Activated CD8-positive, alpha-beta memory T cell treated with anti-CD3 and anti-CD28 coated beads for 48 hours (primary cell): ENCODE measurements at places on chromosomes 13 and 19.
A peak's percentile ranks its signal among the peaks of the same experiment; 100 is the strongest.

DNA sequence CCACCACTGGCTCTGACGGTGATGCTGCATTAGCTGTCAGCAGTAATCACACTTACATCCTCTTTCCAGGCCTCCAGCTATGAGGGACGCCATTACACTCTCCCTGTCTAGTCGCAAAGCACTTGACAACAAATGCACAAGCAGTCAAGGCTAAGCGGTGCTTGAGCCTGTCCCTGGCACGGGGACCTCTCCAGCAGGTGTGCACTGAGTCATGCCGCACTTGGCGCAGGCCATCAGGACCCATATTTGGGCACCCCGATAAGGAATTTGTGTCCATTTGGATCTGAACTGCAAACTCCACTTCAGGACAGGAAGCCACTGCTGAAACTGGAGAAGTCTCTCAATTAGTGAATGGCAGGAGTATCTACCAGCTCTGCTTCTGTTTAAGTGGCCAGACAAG lies 301.9 kb upstream of the OBI1 start:
- no peak for DNase-seq

- no peak for DNase-seq
These were observed 250.0 kb downstream of the RGCC start for GRCh38 chr13:41707194-41707821.

DNA sequence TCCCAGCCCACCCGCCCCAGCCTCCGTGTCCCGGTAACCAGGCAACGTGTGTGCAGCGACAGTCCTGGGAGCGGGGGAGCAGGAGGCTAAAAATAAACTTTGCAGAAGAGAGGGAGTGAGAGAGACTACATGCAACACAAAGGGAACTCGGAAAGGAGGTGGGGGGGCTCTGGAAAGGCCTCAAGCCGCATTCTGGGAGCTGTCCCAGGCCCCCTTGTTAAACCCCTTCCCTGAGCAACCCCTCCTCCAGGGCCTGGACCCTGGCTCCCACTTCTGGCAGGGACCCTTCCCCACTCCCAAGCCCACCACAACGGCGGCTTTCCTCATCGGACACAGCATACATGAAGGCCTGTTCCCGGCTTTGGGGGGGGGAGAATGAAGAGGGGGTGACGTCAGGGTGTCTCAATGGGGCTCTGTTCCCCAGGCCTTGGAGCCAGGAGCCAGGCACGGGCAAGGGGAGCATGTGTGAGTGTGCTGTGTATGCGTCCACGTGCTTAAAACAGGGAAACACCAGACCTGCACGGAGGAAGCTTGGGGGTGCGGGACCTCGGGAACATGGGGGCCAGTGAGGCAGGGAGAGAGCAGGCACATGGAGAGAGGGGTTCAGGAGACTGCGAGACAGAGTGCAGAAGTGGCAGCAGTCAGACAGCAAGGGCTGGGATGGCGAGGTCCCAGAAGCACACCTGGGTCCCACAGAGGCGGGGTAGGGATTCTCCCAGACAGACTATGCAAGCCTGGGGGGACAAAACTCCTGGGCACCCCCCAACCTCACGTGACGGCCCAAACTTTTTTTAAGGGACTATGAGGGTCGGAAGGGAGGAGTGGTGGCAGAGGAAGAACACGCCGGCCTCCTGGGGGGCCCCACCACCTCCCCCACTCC lies 2.3 kb downstream of the ERF start:
- no peak for DNase-seq

GRCh38 chr19:35120492-35120891 lies 4.9 kb downstream of the FXYD3 start:
- DNase-seq: no peak

- no peak for DNase-seq
These were observed 30.4 kb downstream of the CLEC4M start for GRCh38 chr19:7793493-7793892.

DNA sequence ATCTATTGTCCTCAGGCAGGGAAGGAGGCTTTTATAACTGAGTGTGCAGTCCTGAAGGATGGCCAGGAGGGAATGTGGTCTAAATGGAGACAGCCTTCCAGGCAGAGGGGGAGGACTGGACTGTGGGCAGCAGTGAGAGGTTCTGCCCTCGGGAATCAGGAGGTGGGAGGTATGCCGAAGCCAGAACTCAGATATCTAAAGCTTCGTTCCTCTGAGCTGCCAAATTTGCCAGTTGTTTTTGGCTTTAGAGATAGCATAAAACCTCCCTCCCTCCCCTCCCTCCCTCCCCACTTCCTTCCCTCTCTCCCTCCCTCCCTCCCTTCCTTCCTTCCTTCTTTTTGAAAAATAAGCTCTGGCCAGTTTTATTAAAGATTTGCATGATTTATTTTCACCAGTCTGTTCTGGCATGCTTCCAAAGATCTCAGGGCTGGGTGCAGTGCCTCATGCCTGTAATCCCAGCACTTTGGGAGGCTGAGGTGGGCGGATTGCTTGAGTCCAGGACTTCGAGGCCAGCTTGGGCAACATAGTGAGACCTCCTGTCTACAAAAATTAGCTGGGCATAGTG lies 2.4 kb downstream of the MEDAG start:
- no peak for DNase-seq

- DNase-seq: no peak
These were observed 3.4 kb downstream of the PLIN5 start for GRCh38 chr19:4531562-4532165.

DNA sequence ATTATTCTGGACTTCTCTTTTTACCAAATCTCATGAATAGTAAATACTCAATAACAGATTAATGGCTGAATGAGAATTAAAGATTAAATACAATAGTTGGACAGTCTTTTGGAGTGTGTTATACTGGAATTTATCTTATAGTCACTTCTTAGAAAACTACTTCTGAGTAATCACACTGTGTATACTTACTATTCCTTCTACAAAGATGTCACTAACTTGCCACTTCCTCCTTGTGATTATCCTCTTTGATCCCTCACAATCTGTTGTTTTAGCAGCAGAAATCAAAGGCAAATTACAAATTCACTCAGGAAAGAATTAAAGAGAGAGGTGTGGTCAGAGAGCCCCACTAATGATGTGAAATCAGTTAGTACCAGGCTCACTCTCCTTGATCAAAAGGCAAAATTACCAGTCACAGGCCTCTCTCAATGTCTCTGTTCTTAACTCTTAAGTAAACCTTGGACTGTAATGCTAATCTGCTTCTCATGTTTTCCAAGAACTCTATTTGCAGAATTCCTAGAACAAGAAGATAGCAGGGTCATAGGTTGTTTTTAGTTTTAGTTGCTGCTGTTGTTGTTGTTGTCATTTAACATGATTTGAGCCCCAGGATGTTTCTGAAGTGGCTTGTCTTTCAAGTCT lies 37.3 kb upstream of the FNDC3A start:
- DNase-seq: no peak

DNA sequence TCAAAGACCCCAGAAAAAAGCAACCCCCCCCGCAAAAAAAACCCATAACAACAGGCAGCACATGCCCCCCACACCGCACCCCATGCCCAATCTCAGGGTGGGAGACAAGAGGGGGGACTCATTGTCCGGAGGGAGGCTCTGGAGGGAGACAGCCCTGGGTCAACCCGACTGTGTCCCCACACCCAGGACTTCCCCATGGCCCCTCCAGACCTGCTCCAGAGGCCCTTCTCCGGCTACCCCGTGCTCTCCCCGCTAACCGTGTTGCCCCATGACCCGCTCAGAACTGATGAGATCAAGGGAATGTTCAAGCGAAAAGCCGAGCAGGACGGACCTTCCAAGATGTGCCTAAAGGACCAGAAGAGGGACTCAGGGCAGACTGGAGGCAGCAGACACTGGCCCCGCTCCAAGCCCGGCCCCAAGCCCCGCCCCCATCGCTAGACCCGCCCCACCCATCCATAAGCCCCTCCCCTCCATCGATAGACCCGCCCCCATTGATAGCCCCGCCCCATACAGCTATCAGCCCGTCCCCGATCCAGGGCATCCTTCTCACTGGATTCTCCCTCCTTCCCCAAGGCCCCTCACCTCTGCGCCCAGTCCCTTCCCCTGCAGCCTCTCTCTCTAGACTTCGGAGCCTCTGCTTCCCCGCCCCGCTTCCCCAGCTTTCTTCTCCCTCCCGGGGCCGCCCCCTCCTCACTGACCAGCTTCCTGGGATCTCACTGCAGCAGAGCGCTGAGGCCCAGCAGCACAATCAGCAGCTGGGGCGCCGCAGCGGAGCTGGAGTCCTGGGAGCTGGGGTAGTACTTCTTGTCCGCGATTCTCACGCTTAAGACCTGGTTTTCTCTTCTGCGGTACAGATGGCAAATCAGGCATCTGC lies 2.2 kb downstream of the BST2 start:
- DNase-seq: no peak

- DNase-seq: peak; percentile 15
These were observed 9.9 kb upstream of the ACSBG2 start for GRCh38 chr19:6125571-6125989.

DNA sequence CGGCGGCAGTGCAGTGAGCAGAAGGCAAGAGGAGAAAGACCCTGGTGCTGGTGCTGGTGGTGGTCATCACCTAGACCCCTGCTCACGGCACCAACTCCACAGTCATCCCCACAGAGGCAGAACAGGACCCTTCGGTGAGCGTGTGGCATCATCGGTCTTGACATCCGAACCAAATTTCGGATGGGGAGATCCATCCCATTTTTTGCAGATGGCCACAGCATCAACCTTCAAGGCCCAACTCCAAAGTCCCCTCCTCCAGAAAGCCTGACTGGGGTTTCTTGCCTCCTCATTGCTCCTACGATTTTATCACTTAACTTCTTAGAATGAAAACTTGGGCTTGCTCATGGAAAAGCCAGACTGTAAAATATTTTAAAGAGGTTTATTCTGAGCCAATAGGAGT lies 8.7 kb upstream of the KLK12 start:
- no peak for DNase-seq

GRCh38 chr19:4969772-4970531 lies 1.0 kb downstream of the KDM4B start:
- no peak for DNase-seq

GRCh38 chr13:106423530-106423929 lies 111.9 kb downstream of the EFNB2 start:
- no peak for DNase-seq

DNA sequence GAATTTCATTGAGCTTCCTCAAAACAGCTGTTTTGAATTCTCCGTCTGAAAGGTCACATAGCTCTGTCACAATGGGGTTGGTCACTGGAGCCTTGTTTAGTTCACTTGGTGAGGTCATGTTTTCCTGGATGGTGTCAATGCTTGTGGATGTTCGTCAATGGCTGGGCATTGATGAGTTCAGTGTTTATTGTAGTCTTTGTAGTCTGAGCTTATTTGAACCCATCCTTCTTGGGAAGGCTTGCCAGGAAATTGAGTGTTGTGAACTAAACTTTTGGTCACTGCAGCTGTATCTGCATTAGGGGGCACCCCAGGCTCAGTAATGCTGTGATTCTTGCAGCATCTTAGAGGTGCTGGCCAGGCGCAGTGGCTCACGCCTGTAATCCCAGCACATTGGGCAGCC lies 22.0 kb downstream of the BLOC1S3 start:
- DNase-seq: no peak

DNA sequence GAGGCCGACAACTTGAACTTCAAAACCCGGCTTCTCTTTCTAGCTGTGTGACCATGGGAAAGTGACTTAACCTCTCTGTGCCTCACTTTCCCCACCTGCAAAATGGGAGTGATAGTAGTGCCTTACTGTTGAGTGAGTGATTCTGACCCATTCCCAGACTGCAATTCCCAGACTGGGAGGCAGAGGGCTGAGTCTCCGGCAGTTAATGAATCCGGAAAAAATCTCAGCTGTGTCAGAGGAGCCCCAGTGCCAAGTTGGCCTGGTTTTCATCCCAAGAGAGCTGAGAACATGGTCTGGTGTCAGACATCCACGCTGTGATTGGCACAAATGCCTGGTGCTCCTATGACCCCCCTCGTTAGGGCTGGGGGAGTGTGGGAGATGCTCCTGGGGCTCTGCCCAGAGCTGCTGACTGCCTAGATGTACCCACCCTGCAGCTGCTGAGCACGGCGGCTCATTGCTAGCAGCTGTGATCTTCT lies 50.0 kb downstream of the PIN1 start:
- DNase-seq: no peak

GRCh38 chr19:21698215-21698614 lies 69.2 kb downstream of the ZNF100 start:
- no peak for DNase-seq
